ENCODE measurements at places on chromosomes 3 and 15. TPM values are rescaled to one million over a fixed set of nuclear protein-coding genes. Genes with fewer than 3 reads are reported as not detected.

ITGA11 gene
- polyA plus RNA-seq = 0.21 TPM

IGSF11 gene
- 0.27 TPM for polyA plus RNA-seq

TLR9 gene
- 0.59 TPM for polyA plus RNA-seq

FEZF2 gene
- polyA plus RNA-seq = 18.4 TPM

ZCWPW2 gene
- 1.4 TPM for polyA plus RNA-seq

RTP3 gene
- polyA plus RNA-seq = 0.07 TPM

MNS1 gene
- polyA plus RNA-seq = 3.4 TPM

Measured in thymus (tissue), 14 donors.